Stimulated activated CD4-positive, alpha-beta T cell treated with anti-CD3 and anti-CD28 coated beads, Interleukin-1b, Interleukin-23, amount 100 ng/mL, for 1 hour (primary cell): ENCODE measurements at places on chromosomes 2 and 18.

DNA sequence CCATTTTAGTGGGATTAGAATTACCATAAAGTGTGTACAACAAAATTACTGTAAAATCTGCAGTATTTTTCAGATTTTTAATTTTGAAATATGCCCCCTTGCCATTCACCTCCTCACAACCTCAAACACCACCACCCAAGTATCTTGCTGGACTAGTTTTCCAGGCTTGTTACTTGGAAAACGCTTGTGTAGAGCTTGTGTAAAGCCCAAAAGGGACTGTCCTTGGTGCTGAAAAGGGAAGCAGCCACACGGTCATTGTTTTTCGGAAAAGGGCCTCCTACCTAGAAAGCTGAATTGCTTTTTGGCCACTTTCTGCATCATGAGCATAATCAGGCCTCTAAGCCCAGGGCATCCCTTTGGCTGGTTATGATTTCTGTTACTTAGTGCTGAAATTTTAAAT, 563.4 kb downstream of the LRRTM4 start:
- DNase-seq = no peak

DNA sequence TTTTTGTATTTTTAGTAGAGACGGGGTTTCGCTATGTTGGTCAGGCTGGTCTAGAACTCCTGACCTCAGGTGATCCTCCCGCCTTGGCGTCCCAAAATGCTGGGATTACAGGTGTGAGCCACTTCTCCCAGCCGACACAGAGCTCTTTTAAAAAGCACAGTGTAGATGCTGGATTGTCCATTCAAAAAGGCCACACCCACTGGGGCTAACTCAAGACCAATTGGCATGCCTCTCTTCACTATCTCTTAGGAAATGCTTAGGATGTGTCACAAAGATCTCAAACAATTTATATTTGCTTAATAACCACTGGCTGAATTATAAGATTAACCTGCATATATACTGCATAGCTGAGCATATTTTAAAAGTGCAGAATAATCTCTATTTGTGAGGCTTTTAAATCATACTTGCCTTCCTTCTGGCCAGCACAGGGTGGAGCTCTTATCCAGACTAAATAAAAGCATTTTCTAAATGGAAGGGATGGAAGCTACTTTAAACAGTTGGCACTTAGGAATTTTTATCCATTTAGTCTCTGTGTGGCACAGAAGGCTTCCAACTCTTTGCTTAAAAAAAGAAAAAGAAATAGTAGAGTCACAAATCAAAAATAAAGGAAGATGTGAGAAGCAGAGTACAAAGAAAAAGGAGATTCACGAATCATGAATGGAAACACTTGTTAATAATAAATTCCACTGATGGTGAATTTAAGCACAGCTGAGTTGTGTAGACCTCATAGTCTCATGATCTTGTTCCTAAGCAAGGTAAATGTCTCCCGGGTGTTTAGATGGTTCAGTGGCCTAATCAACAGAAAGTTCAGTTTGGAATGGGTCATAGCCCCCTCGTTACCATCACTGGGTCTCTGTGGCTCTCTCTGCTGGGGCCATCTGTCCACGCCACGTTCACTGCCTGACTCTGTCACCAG, 22.4 kb downstream of the CRYGD start:
- no peak for DNase-seq

DNA sequence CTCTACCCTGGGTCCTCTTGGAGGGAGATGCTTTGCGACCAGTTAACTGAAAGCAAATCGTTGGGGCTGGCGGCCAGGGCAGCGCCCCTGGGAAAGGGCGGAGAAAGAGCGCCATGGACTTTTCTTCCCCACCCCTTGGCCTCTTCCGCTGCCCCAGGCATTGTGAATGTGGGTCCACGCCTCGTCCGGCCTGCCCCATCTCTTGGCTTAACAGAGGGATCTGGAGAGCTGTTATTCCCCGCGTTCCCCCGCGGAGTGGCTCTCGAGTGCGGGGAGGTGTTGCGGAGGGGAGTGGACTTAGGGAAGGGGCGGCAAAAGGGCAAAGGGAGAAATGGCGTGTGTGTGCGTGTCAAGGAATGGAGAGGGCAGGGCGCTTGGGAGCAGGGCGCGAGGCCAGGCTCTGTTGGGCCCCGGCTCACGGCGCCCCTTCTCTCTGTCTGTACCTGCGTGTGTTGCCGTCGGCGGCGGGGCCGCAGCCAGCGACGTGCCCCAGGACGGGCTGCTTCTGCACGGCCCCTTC, 6.6 kb downstream of the EMX1 start:
- DNase-seq = no peak

DNA sequence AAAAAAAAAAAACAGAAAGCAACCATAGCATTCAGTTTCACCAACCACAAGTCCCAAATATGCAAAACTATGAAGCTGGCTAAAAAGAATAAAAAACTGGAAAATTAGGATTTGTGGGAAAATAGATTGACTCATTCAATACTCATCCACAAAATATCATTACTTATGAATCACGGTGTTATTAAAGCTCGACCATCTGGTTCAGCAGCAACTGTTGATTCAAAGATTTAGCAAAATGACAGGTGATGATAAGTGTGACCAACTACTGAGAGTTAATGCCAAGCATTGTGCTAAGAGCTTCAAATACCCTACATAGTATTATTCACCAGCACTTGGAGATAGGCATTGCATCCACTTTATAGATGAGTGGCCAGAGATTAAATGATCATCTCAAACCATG, 26.2 kb upstream of the XDH start:
- DNase-seq = no peak

- no peak for DNase-seq
Observed at GRCh38 chr2:17191223-17191622, 327.0 kb downstream of the RAD51AP2 start.

- no peak for DNase-seq
Observed at GRCh38 chr2:202165945-202166344, 72.5 kb downstream of the SUMO1 start.

DNA sequence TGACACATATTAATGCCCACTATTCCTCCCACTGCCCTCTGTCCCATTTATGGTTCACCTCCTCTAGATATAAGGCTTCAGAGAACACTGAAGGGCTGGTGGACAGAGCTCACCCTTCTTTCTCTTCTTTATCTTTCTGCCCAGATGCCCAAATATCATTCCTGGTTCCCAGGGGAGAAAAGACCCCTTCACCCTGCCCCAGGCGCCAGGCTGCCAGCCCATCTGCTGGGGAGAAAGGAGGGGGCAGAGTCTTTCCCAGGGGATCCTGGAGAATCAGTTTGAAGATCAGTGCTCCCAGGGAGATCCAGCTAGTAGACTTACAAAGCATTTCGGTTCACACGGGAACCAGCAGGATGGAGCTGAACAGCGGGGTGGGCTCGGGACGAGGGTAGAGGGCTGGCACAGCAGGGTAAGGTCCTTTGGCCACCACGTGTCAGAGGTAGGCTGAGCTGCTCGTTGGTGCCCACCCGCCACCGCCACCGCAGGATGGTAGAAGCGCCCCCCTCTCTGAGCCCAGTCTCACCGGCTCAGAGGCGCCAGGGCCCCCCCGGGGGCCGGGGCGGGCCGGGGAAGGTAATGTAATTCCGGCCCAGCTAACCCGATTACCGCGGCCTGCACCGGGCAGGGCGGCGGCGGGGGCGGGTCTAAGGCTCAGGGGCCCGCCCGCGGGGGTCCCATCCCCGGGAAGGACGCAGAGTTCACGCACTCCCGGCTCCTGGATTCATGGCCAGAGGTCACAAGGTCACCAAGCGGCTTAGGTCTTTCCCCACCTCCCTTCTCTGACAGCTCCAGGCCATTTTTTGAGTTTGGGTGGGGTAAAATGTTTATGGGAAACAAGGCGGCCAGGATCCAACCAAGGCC, 1.3 kb upstream of the TLX2 start:
- DNase-seq = no peak

GRCh38 chr18:37539236-37539635, 26.4 kb downstream of the CELF4 start:
- no peak for DNase-seq

GRCh38 chr2:172462849-172463381, 35.5 kb downstream of the ITGA6 start:
- DNase-seq = no peak

DNA sequence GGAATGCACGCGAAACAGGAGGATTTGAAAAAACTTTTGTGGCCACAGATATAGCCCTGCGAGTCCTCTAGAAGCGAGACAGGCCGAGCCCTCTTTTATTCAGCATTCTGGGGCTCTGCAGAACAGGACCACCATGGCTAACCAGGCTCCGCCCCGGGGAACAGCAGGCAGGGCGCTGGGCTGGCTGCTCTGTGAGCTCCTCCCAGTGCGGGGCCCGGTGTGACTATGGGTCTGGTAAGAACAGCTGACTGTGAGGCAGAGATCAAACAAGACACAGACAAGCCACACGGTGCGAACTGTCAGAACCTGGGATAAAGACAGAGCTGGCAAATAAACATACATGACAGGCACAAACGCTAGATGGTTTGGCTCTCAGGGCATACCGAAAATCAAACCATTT, 15.5 kb downstream of the PXDN start:
- no peak for DNase-seq

DNA sequence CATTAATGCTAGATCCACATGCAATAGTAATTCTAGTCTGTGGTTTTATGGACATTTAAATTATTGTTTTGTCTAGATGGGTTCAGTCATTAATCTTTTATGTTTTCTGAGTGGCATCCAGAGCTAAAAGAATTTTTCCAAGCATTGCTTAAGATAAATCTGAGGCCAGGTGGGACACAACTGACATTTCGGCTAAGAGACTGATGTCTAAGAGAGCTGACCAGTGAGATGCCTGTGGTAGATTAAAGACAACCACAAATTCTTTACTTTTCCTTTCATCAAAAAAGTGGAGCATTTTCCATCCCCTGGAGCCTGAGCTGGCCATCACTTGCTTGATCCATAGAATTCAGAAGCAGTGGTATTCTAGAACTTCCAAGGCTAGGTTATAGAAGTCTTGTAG, 182.2 kb downstream of the NRP2 start:
- no peak for DNase-seq

DNA sequence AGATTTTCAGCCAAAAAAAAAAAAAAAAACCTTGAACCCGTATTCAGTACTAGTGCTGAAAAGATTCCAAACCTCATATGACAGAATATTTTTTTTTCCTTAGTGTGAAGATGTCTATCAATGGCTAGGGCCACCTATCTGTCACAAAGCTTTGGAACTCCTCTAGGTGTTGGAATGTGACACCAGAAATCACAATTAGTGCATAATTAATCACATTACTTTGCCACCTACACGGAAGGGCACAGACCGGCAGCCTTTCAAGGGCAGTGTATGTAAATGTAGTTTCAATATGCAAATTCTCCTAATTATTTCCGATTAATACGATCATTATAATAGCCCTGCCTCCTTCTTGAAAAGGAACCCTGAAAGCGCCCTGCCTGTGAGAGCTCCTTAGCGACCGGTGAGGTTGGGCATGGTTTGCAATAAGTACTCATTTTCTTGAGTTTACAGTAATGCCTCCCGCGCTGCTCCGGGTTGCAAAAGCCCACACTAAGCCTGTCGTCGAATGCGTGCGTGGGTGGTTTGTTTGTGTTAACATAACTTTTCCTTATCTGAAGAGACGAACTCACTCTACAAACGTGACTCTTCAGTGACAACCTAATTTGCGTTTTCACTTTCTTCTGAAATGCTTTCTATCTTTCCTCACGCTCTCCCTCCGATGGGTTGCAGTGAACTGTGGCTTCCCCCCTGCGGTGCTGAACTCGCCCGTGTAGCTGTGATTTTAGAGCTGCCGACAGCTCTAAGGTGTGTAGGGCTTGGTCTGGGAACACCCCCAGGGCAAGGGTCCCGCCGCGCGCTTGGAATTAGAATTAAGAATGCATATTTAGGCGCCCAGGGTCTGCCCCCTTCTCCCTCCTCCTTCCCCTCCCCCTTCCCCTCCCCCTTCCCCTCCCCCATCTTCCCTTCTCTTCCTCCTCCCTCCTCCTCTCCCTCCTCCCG, 765 bp upstream of the ID2 start:
- DNase-seq = no peak

GRCh38 chr2:21727101-21727500, 603.3 kb downstream of the TDRD15 start:
- DNase-seq = no peak

GRCh38 chr2:105220604-105221003, 20.9 kb upstream of the GPR45 start:
- DNase-seq = no peak

DNA sequence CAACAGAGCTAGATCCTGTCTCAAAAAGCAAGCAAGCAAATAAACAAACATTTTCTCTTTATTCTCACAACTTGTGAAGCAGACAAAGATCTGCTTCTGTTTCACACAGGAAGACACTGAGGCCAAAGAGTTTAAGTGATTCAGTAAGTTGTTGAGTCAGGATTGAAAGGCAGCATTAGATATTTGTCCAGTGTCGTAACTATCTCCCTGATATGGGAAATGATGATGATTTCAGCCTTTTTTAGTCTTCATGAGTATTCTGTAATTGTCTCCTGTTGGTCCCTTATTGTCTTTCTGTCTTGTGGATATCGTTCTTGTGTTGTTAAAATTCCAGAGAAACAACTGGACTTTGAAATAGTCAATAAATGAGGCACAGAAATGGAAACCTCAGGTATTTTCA, 59.6 kb downstream of the GATA6 start:
- DNase-seq = no peak

- no peak for DNase-seq
Observed at GRCh38 chr2:32450851-32451250, 94.0 kb downstream of the BIRC6 start.

DNA sequence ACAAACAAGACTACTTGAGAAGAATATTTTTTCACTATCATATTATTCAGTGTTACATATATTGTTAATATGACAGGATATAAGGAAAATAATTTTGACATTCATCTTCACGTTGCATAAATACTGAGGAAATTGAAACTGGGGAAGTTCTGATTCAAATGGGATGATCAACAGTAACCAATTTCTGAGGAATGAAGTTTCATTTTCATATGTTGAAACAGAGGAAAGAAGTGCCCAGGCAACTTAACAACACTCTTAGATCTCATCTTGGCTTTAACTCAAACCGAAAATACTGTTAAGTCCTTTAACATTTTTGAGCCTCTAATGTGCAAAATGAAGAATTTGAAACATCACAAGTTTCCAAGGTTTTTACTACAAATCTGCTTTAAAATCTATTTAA, 612.2 kb upstream of the VRK2 start:
- DNase-seq = no peak

DNA sequence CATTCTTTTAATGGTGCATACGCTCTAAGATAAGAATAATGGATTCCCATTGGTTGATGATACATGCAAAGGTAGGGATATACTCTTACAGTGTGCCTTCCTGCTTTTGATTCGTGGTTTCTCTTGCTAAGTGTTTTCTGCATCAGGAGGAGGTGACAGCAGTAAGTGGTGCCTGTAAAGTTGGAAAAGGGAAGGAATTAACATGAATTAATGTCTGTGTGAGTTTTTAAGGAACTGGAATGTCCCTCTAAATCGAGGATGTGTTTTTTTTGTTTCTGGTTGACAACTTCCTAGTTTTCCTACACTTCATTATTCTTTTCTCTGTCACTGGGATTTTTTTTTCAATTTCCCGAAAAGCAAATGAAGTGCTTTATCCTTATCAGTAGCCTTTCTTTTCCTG, 54.4 kb downstream of the CRIM1 start:
- DNase-seq = no peak

- DNase-seq = no peak
Observed at GRCh38 chr18:5787936-5788335, 107.4 kb downstream of the TMEM200C start.
